ENCODE measurements at places on chromosomes 16 and 17. TPM values are rescaled to one million over a fixed set of nuclear protein-coding genes. Genes with fewer than 3 reads are reported as not detected.
A peak's percentile ranks its signal among the peaks of the same experiment; 100 is the strongest.

Gene APOH
- not detected for total RNA-seq

Gene DNAAF8
- 0.59 TPM for total RNA-seq

Gene SLC12A3
- not detected for total RNA-seq

Gene LLGL2
- 17.8 TPM for total RNA-seq

Gene CACNA1G
- 8.9 TPM for total RNA-seq

Gene RNF151
- not detected for total RNA-seq

Gene NPIPB12
- total RNA-seq = 28.1 TPM

Gene SLC16A3
- 16.3 TPM for total RNA-seq

Gene TNFSF13
- total RNA-seq = 1.7 TPM

Gene HOXB6
- 2.9 TPM for total RNA-seq

Gene PITPNM3
- 6.0 TPM for total RNA-seq

Gene CDH1
- total RNA-seq = 83.0 TPM

DNA sequence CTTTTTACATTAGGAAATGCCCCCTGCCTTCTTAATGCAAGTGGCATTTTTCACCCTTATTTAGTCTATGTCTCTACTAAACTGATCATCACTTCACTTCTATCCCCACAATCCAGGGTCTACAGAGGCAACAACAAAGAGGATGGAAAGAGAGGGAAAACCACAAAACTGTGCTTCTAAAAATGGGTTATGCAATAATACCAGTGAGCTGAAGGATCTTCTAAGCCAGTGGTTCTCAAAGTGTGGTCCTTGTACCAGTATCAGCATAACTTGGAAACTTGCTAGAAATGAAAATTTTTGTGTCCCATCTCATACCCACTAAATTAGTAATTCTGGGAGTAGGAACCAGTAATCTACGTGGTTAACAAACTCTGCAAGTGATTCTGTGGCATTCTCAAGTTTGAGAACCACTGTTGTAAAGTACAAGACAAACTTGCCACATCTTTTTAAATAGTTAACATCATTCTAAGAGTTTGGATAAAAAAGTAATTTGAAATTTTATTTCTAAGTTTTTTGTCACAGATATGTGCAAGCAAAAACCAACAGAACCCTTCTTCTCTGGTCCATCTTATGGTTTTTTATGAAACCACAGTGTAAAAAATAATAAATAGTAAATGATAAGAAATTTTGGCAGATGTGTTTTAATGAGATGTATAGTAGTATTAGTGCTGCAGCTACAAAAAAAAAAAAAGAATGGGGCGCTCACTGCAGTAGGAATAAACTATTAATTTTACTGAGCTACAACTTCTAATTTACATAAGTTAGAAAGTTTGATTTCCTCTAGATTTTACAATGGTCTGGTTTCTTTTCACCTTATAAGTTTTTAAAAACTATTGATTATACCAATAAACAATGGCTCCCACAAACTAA is 16.2 kb downstream of the CDC27 start:
- DNase-seq = no peak

DNA sequence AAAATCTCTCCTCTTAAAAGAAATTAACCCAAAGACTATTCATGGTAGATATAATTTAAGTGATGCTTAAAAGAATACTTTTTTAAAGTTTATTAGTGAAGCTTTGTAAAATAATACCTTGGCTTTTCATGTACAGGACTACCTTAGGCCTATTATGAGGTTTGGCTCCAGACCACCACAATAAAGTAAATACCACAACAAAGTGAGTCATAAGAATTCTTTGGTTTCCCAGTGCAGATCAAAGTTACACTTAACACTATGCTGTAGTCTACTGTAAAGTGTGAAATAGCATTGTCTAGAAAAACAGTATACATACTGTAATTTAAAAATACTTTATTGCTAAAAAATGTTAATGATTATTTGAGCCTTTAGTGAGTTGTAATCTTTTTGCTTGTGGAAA is 31.7 kb downstream of the CLTC start:
- DNase-seq = no peak

DNA sequence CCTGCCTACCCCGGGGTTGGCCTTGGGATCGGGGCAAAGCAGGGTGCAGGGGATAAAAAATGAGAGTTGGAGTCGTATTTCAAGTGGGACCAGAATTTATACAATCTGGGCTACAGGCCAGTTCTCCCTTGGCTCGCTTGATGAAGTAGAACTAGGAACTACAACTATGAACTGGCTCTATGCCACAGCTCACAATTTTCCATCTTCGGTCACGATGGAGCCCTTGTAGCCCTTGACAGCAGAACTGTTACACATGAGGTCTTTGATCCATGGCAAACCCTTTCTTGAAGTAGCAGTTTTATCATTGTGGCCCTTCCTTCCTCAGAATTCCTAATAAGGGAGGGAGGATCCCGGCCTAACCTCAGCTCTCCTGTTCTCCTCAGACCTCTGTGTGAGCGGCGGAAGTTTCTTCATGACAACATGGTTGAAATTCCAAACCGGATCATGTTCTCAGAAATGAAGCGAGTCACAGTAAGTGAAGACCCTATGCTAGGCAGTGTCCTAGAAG is 17.1 kb downstream of the LIG3 start:
- peak; percentile 91 for DNase-seq

GRCh38 chr17:49496867-49497147 is 1.7 kb downstream of the NGFR start:
- no peak for DNase-seq

GRCh38 chr16:27366687-27367460 is 35.1 kb upstream of the IL21R start:
- DNase-seq = no peak

DNA sequence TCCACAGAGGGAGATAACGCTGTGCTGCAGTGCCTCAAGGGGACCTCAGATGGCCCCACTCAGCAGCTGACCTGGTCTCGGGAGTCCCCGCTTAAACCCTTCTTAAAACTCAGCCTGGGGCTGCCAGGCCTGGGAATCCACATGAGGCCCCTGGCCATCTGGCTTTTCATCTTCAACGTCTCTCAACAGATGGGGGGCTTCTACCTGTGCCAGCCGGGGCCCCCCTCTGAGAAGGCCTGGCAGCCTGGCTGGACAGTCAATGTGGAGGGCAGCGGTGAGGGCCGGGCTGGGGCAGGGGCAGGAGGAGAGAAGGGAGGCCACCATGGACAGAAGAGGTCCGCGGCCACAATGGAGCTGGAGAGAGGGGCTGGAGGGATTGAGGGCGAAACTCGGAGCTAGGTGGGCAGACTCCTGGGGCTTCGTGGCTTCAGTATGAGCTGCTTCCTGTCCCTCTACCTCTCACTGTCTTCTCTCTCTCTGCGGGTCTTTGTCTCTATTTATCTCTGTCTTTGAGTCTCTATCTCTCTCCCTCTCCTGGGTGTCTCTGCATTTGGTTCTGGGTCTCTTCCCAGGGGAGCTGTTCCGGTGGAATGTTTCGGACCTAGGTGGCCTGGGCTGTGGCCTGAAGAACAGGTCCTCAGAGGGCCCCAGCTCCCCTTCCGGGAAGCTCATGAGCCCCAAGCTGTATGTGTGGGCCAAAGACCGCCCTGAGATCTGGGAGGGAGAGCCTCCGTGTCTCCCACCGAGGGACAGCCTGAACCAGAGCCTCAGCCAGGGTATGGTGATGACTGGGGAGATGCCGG is 769 bp downstream of the CD19 start:
- DNase-seq = no peak

- DNase-seq = no peak
Observed at GRCh38 chr17:1643293-1643998, 2.1 kb downstream of the SCARF1 start.

GRCh38 chr16:68506331-68507053 is 32.6 kb upstream of the ZFP90 start:
- DNase-seq = no peak

GRCh38 chr17:54902611-54903010 is 2.0 kb downstream of the TOM1L1 start:
- DNase-seq = no peak

DNA sequence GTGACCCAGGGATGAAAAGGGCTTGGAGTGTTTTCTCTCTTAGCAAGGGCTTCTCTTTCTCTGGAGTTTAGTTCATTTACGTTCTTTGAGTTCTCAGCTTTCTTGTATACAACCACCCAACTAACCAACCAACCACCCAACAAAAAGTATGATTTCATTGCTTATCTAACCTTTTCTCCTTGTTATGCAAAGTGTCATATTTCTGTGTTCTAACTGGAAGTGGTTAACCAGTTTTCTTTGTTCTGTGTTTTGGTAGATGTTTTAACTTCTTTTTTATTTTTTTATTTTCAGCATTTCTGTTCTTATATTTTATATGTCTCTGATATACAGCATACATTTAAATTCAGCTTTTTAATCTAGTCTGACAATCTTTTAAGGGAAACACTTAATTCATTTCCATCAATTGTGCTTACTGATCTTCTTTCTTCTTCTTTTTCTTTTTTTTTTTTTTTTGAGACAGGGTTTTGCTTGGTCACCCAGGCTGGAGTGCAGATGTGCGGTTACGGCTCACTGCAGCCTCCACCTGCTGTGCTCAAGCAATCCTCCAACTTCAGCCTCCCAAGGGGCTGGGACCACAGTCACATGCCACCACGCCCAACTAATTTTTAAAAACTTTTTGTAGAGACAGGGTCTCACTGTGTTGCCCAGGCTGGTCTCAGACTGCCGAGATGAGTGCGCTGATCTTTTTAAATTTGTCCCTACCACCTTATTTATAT is 29.6 kb downstream of the NLK start:
- DNase-seq = no peak

- DNase-seq = no peak
Observed at GRCh38 chr17:70353408-70354092, 184.2 kb downstream of the KCNJ2 start.

- no peak for DNase-seq
Observed at GRCh38 chr17:76536511-76537287, 810 bp downstream of the CYGB start.

GRCh38 chr16:58051296-58051695 is 25.7 kb downstream of the MMP15 start:
- DNase-seq = no peak

GRCh38 chr16:19710191-19710908 is 7.7 kb downstream of the KNOP1 start:
- DNase-seq = no peak

DNA sequence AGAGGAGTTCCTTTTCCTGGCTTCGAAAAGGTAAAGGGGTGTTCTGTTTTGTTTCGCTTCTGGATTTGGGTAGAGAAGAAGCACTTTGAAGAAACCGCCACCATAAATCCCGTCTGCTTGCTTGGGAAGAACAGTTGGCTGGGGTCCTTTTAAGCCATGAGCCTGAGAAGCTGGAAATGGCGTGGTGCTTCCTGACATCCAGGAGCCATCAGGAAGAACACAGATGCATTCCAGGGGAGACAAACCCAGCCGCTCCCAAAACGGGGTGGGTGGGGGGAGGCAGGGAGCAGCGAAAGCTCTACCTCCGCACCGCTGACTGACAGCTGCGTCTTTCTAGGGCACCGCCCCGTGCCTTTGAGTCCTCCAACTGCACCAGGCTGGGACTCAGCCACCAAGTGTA is 91.6 kb downstream of the ZDHHC7 start:
- no peak for DNase-seq

- no peak for DNase-seq
Observed at GRCh38 chr17:42698736-42699414, 16.5 kb downstream of the CNTNAP1 start.

DNA sequence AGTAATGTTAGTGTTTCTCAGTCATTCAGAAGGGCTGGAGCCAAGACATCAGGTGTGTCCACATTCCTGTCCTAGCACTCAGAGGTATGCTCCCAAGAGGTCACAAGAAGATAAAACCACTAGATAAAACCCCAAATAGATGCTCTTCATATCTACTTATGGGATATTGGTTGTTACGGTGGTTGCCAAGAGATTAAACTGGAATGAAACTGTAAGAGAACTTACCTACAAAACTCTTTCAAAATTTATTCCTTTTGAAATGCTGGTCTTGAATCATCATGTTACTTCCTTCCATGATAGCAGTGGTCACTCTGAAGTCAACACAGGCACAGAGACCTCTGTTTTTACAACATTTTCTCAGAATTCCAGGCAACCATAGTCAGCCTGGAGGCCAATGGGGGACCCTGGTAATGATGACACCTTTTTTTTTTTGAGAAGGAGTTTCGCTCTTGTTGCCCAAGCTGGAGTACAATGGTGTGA is 122.4 kb upstream of the WSCD1 start:
- no peak for DNase-seq

- no peak for DNase-seq
Observed at GRCh38 chr16:27722207-27722606, 172.3 kb downstream of the KATNIP start.

DNA sequence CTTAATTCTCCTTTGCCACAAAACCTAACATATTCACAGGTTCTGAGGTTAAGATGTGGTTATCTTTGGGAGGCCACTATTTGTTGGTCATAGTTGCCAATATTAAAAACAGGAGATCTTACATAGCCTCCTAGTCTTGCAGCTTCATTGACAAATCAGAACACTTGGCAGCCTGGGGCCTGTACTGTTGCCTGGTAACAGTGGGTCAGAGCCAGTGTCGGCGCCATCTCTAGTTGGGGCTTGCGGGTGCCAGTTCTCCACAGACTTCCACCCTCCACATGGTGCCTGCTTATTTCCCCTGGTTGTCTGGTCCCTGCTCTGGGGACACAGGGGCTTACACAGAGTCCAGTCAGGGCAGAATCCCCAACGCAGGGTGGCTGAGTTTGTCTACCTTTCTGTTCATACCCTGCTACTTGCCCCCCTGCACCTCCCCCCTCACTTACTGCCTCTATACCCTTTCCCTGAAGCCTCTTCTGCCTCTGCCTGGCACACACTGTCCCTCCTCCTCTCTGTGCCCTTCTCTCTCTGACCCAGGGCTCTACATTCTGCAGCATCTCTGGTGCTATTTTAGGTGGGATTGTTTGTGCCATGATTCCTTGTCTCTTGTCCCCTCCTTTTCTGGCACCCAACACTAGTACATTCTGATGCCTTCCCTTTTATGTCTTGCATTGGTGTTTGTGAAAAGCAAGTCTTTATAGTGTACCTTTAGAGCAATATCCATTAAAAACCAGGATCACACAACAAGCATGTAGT is 13.4 kb downstream of the EPN2 start:
- DNase-seq = no peak
